Aorta (tissue), 5 donors: ENCODE measurements at places on chromosomes 5 and 9.

DNA sequence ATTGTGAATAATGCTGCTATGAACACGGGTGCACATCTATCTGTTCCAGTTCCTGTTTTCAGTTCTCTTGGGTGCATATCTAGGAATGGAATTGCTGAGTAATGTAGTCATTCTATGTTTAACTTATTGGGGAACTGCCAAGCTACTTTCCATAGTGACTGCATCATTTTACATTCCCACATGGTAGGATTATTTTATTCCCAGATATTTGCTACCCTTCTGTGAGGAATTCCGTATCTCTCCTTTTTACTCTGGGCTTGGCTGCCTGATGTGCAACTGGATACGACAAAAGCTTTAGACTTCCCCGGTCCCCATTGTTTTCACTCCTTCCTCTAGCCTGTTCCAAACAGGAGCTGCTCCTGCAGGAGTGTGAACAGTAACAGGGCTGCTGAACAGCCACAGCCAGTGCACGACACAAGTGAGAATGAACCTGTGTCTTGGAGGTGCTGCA lies 7.2 kb downstream of the TAS2R1 start:
- DNase-seq = no peak

DNA sequence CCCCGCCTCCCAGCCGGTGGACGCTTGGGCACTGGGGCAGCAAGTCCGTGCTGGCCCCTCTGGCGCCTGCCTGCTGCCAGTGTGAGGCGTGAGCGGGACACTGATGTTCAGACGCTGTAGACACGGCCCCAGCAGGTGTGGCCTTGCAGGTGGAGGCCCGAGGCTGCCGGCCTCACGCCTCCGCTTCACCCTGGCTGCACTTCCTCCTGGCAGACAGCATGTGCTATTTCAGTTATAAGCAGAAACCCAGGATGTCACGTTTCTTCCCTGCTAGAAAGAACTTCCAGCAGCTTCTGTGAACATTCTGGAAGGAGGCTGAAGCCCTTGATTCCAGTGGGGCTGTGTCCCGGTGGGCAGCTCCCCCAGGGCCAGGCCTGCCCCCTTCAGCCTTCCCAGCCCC lies 114.8 kb upstream of the FCN2 start:
- no peak for DNase-seq

- no peak for DNase-seq
Measured at GRCh38 chr5:118902656-118903438, 85.5 kb downstream of the DTWD2 start.

DNA sequence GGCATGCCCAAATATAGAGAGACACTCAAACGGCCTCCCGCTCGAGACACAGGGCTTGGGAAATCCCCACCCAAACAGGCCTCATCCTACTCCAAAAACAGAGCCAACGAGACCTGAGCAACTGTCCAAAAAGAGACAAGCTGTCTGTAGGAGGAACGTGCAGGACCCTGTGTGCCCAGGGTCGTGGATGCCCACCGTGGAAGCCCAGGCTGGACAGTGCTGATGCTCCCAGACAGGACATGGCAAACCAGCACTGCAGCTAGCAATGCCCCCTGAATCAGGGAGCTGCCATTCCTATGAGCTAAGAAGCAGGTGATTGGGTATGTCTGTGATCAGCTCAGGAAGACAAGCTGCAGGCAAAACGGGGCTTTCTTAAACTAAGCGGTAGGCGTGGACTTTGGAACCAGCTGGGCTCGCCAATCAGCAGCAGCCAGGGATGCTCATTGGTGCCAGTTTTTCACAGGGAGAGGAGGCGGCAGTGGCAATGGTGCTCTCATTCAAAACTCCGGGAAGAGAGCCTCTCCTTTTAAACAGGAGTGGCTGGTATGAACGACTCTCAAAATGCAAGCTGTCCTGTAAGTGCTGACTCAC lies 113.1 kb upstream of the IRX2 start:
- no peak for DNase-seq

GRCh38 chr5:96624596-96624995 lies 37.6 kb upstream of the CAST start:
- no peak for DNase-seq

DNA sequence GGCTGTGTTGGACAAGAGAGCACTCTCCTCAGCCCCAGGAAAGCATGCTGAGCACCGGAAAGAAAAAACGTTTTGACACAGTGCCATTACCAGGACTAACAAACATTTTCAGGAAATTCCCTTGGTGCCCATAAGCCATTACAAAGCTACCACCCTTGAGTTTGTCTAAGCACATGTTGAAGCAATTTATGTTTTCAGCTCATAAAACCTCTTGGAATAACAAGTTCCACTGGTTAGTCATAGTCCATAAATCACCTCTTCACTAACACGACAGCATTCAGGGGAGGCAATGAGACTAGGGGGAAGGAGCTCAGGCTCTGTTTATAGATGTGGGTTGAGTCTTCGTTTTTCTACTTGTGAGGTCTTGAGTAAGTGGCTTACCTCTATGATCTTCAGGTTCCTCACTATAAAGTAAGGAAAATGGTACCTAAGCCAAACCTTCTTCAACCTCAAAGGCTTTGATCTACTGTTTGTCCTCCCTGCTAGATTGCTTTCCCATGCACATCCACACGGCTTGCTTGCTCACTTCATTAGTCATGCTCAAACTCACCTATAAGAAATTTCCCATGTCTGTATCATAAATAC lies 65.4 kb downstream of the DRD1 start:
- no peak for DNase-seq

DNA sequence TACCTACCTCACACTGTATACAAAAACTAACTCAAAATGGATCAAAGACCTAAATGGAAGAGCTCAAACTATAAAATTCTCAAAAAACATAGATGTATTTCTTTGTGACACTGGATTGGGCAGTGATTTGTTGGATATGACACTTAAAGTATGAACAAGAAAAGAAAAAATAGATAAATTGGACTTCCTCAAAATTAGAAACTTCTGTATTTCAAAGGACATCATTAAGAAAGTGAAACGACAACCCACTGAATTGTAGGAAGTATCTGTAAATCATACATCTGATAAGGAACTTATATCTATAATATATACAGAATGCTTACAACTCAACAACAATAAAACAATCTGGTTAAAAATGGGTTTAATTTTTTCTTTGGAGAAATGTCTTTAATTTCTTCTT lies 96.7 kb downstream of the NRG2 start:
- no peak for DNase-seq

- no peak for DNase-seq
Measured at GRCh38 chr5:16600397-16600796, 16.4 kb downstream of the RETREG1 start.

- DNase-seq = no peak
Measured at GRCh38 chr5:118578093-118578492, 410.3 kb downstream of the DTWD2 start.

- no peak for DNase-seq
Measured at GRCh38 chr5:40446910-40447309, 232.8 kb upstream of the PTGER4 start.

DNA sequence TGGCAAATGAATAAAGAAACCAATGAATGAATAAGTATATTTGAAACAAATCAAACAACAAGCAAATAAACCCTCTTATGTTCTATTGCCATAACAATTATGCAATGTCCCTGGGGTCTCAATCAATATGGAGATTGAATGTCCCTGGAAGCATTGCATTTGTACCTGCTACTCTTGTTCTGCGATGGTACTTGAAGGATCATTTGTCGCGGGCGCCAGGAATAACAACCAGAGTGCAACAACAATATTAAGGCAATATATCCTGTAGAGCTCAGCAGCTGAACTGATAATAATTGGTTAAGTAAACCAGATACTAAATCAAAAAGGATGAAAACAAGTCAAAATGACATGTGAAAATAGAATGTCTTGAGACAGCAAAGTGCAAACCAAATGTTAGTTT lies 1001.9 kb upstream of the NUDT12 start:
- DNase-seq = no peak

DNA sequence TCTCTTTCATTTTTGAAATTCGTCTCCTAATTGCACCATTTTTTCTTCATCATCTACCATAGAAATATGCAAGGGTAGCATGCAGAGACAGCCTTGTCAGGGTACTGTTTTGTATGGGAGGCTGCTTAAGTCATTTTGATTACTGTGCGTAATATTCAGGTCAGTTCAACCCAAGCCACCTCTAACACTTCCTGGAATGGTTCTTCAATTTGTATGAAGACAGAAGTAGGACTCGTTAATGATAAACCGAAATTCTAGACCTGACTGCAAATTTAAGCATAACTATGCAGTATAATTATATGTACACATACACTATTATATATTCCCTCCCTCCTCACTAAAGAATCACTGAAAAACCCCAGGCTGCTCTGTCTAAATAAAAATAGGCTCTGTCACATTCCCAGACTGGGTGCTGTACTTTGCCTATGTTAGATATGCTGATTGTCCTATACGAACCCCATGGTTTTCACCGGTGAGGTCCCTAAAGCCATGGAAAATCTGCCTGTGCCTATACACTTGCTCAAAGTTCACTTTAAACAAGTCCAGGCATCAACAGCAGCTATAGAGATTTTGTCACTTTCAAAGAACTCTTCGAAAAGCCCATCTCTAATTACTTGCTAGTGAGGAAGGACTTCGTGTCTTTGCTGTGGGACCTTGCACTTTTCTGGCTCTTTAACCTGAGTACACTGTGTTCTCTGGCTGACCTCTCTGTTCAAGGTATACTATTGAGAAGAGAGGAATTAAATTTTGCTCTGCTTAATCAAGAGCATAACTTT lies 352.1 kb upstream of the CD180 start:
- no peak for DNase-seq

GRCh38 chr5:4137781-4138180 lies 542.1 kb downstream of the IRX1 start:
- no peak for DNase-seq

GRCh38 chr5:170372971-170373370 lies 16.2 kb downstream of the KCNMB1 start:
- no peak for DNase-seq

DNA sequence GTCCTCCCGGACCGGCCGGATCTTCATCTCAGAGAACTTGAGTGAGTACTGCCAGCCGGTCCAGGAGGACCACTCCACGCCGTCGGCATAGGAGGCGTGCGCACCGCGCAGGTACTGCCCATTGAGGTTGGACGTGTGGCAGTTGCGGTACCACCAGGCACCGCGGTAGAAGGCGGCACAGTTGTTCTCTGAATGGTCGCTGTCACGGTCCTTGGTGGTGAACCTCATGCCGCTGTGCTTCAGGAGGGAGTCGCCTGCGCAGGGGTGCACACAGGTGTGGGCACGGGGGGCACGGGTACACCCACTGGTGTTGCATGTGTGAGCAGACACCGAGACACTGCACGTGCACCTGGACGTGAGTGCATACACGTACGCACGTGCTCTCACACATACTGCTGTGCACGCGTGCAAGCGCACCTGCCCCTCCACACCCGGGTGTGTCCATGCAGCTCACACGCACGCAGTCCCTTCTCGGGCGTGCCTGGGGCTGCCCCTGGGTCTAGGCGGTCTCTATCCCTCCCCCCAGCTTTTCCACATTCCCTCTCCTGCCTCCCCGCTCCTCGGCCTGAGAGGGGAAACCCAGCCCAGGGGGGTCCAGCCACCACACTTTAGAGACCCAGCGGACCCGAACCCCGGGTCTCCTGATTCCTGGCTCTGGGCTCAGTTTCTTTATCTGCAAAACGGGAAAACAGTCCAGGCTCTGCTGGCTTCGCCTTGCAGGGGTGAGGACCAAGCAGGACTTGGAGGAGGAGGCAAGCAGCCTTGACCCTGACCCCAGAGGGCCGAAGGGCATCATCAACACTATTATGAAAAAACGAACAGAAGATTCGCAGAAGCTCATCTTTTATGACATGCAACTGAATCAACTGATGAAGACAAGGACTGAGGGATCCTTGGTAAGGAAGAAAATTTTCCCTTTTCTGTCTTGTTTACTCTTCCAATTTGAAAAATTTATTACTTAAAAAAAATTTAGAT lies 7.7 kb upstream of the QRFP start:
- no peak for DNase-seq

DNA sequence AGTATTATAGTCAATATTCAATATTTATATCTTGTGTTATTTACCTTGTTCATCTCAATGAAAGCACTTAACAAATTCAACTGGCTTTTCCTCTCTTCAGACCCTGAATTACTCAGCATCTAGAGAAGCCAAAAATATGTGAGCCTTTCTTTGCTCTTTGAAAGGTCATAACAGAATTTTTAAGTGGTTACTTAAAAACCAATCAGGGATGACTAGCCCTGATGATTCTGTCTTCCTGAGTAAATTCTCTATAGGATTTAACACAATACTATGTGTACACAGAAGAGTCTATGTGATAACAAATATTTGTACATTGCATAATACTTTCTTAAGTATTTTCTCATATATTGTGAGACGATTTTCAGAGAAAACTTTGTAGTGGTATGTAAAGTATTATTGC lies 546.3 kb downstream of the MAT2B start:
- no peak for DNase-seq

DNA sequence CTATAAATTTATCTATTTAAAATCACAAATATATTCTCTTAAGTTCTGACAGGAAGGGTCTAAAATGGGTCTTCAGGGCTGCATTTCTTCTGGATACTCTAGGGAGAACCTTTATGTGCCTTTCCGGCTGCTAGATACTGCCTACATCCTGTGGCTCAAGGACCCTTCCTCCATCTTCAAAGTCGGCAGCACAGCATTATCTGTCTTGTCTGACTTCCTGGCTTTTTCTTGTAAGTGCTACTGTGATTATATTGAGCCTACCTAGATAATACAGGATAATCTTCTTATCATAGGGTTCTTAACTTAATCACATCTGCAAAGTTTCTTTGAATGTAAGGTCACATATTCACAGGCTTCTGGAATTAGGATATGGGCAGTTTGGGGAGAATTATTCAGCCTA lies 943.8 kb upstream of the TYRP1 start:
- DNase-seq = no peak

GRCh38 chr5:11709021-11709420 lies 195.2 kb downstream of the CTNND2 start:
- DNase-seq = no peak

DNA sequence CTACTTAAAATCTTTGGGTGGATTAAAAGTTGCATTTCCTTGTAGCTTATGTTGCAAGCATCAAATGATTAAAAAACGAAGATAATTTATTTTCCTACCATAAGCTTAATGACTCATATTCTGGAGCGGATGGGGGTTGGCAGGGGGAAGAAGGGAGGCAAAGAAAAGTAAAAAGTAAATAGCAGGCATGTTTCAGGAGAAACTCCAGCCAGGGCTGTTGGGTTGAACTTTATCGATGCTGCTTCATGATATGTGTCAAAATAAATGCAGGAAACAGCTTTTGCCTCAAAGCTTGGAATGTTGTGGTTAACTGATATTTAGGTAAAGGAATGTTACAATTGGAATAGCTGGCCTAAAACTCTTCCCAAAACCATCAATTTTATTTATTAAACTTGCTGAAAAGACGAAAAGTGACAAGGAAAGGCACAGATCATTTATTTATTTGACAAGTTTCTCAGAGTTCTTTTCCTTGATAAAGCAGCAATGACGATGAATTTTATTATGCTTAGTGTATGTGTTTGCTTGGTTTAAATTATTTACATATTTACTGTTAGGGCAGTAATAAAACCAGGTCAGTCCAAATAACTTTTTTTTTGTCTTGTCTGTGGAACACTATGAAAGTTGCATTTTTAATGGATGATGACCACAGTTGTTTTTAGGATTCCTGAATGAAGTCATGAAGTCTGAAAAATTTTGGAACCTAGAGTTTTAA lies 177.9 kb downstream of the PCSK1 start:
- no peak for DNase-seq

- DNase-seq = no peak
Measured at GRCh38 chr5:173622183-173623047, 6.0 kb upstream of the BOD1 start.

GRCh38 chr9:105141146-105141975 lies 103.1 kb upstream of the SLC44A1 start:
- DNase-seq = peak; percentile 63
